Psoas muscle (tissue), 8 donors: ENCODE measurements at places on chromosomes 7 and 10. TPM values are rescaled to one million over a fixed set of nuclear protein-coding genes. Genes with fewer than 3 reads are reported as not detected.

OR2A42 gene
- total RNA-seq, result not detected

DNA sequence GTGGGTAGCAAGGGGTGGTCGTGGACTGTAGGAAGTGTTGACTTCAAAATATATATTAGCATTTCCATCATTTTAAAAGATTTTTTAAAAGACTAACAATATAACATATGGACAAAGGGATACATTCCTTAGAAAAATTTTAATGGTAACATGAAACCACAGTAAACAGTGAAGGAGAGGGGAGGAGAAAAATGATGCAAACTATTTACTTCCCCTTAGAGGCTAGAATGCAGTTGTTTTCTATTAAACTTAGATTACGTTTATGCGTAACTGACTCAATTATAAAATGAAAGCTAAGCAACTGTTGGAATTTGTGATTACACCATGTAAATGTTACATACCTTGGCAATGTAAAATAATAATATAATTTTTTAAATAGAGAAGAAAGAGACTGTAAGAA is 41.3 kb downstream of the CALD1 start:
- DNase-seq, result no peak

GRCh38 chr10:92119340-92119739 is 171.5 kb downstream of the CPEB3 start:
- DNase-seq, result no peak

FAM237B gene
- total RNA-seq, result not detected

DNA sequence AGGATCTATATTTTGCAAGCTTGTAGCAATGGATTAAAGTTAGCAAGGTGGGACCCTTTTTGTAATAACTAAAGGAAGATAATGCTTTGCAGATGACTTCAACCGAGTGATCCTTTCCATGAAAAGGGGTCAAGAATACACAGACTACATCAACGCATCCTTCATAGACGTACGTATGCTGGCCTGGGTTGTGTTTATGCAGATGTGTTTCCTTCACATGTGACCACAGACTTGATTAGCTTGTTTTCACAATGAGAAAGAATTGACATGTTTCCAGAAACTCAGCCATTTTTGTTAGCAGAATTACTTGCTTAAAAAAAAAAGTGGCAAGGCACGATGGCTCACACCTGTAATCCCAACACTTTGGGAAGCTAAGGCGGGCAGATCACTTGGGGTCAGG is 54.2 kb downstream of the MKI67 start:
- DNase-seq, result no peak

GRCh38 chr7:131251371-131251770 is 76.3 kb upstream of the MKLN1 start:
- DNase-seq, result no peak

DNA sequence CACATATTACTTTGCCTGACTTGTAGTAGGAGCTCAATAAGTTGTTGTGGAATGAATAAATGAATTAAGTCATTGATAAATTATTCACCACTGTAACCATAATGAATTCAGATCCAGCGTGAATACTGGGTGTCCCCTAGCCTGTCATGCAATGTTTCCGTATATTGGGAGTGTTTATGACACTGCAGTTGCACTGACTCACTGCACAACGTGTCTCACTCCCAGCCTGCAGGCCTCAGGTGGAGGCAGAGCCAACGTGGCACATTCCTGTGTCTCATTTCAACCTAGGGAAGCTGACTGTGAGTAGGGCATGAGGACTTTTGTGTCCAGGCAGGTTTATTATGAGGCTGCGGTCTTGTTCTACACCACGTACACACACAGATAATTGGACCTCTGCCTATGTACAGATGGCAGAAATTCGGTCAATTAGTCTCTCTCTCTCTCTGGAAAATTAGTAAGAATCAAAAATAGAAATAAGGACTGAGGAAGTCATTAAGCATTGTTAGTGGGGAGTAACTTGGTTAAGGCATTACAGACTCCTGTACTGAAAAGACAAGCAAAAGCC is 299.1 kb upstream of the IGFBP3 start:
- no peak for DNase-seq

DNA sequence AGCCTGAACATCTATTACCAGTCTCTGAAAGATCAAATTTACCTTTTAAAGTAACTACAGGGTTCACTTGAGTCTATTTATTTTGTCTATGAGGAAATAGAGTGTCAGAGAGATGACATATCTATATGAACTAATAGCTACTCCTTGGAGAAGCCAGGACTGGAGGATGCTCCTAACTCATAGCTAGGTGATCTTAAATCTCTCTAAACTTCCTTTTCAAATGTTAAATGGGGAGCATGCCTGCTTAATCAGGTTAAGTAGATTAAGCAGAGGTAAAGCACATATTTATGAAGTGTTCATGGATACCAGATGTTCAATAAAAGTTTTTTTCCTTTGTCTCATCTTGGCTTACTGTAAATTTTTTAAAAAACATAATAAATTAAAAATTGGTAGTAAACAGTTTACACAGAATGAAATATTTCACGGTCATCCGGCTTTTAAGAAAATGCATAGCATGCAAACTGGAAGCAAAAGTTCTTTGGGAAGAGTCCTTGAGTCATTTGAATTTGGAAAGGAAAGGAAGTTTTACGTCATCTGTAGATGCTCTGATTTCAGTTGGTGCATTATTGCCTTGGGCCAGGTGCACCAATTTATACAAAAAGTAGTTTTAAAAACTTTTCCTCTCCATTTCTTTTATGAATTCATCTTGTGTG is 155.1 kb downstream of the BICC1 start:
- DNase-seq, result no peak

- DNase-seq, result no peak
These were observed 1104.0 kb downstream of the XPNPEP1 start for GRCh38 chr10:108819302-108819701.

CYP2C19 gene
- not detected for total RNA-seq

GRCh38 chr10:25641595-25641994 is 292.4 kb upstream of the MYO3A start:
- DNase-seq, result no peak

ACADSB gene
- total RNA-seq, result 40.5 TPM

NPFFR1 gene
- total RNA-seq, result not detected

DNA sequence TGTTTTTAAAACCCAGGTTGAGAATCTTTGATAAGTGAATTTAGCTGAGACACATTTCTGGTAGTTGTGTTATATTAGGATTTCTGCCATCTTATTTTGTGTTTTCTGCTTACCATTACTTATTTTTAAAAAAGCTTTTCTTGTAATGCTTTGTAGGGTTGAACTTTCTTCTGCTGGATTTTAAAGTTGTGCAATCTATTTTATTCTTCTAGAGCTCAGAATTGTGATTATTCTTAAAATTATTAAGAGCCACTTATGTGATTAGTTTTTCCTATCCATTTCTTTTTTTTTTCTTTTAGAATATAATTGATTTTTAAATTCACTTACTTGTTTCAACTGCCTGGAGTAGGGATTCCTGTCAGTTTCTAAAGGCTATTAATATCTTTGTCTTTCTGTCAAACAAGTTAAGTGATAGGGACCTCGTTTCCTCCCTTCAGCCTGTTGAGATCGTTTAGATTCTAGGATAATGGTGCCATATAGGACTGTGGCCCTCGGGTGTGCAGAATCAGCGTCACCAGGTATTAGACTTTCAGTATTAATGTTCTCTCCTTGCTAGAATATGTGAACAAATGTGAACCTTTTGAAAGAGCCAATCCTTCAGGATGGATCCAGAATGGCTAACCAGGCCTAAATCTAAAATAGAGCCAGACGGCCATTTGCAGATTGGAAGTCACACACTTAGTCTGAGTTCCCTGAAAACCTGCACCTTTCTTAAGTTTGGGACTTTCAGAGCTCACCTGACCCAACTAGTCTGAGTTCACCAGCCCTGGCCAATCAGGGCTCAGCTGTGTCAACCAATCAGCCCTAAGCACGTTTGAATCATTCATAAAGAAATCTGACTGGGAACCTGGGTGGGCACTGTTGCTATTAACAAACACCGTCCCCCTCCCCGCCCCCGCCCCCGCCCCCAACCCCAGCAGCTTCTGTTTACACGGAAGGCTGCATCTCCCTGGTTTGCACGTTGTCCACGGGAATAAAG is 26.2 kb downstream of the CUX1 start:
- no peak for DNase-seq

- no peak for DNase-seq
These were observed 53.8 kb downstream of the ABCA13 start for GRCh38 chr7:48225101-48225500.
